ENCODE measurements at places on chromosomes 4 and X.

GRCh38 chr4:71095141-71095540 is 101.7 kb downstream of the DCK start:
- DNase-seq, result no peak

DNA sequence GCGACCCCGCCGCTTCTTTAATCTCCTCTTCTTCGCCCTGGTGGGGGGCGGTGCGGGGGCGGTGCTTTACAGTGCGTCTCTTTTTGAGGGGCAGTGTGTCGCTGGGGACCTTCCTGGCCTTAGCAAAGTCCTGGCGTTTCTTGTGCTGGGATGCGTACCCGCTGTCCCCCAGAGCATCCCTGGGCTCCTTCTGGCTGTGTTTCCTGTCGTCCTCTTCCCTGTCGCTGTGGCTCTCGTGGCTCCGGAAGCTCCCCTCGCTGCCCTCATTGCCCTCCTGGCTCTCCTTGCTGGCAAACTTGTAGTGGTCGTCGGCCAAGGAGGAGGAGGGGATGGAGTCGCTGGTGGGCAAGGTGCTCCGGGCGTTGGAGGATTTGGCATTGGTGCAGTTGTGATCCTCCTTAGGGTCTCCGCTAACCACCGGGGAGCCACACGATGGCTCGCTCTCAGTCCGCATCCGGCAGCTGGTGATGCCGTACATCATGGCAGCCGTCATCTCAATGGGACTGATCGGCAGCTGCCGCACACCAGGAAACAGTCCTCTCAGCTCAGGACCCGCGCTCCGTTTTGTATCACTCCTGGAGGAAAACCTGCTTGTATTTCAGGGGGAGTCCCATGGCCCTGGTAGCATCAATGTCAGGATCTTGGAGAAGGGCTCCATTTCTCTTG is 30.4 kb upstream of the TMSB15A start:
- peak; percentile 18 for DNase-seq

GRCh38 chr4:47010912-47011446 is 17.6 kb upstream of the GABRA4 start:
- no peak for DNase-seq

GRCh38 chr4:156915221-156915620 is 56.4 kb downstream of the PDGFC start:
- DNase-seq, result no peak

DNA sequence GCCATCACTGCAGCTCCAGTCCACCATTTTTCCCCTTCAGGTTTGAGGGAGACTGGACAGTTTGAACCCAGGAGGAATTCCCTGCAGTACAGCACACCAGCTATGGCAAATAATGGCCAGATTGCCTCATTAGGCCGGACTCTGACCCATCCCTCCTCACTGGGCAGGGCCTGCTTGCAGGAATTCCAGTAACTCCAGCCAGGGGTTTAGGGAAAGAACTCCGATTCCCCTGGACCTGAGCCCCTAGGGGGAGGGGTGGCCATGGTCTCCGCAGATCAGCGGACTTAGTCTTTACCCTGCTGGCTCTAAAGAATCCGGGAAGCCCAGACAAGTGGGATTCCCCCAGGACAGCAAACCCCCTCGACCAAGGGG is 342.8 kb downstream of the DMD start:
- no peak for DNase-seq

GRCh38 chrX:130263016-130263415 is 5.7 kb downstream of the ZNF280C start:
- DNase-seq, result no peak

- no peak for DNase-seq
These were observed 170.8 kb upstream of the NUDT6 start for GRCh38 chr4:123093236-123093635.
